ENCODE measurements at places on chromosomes 2 and 18.
A peak's percentile ranks its signal among the peaks of the same experiment; 100 is the strongest.

GRCh38 chr2:120441744-120442471 is 96.0 kb downstream of the INHBB start:
- peaks cover 6% of the 10 kb centered on the region for H3K27me3 ChIP-seq
- H3K36me3 ChIP-seq, result no peaks in the 10 kb centered on the region
- H3K4me3 ChIP-seq, result peak overlapping the region; percentile 64
- no peak overlapping the region for H3K27ac ChIP-seq

- H3K36me3 ChIP-seq, result no peaks in the 10 kb centered on the region
- no peaks in the 10 kb centered on the region for H3K27me3 ChIP-seq
- no peaks in the 10 kb centered on the region for H3K4me1 ChIP-seq
- DNase-seq, result no peak
- no peak overlapping the region for H3K4me3 ChIP-seq
These were observed 6.4 kb upstream of the PIK3C3 start for GRCh38 chr18:41948544-41949110.

GRCh38 chr2:219460424-219460926 is 25.8 kb downstream of the SPEG start:
- H3K27ac ChIP-seq, result peak overlapping the region; percentile 91
- no peaks in the 10 kb centered on the region for H3K27me3 ChIP-seq
- H3K36me3 ChIP-seq, result peaks cover 60% of the 10 kb centered on the region

GRCh38 chr2:234571620-234572407 is 74.9 kb upstream of the ARL4C start:
- H3K27ac ChIP-seq, result no peak overlapping the region
- DNase-seq, result no peak
- H3K27me3 ChIP-seq, result no peaks in the 10 kb centered on the region

- no peaks in the 10 kb centered on the region for H3K36me3 ChIP-seq
- no peak overlapping the region for H3K4me3 ChIP-seq
- no peaks in the 10 kb centered on the region for H3K4me1 ChIP-seq
- no peak for DNase-seq
- no peak overlapping the region for H3K27ac ChIP-seq
These were observed 327.5 kb upstream of the HNRNPA3 start for GRCh38 chr2:176885001-176885643.

DNA sequence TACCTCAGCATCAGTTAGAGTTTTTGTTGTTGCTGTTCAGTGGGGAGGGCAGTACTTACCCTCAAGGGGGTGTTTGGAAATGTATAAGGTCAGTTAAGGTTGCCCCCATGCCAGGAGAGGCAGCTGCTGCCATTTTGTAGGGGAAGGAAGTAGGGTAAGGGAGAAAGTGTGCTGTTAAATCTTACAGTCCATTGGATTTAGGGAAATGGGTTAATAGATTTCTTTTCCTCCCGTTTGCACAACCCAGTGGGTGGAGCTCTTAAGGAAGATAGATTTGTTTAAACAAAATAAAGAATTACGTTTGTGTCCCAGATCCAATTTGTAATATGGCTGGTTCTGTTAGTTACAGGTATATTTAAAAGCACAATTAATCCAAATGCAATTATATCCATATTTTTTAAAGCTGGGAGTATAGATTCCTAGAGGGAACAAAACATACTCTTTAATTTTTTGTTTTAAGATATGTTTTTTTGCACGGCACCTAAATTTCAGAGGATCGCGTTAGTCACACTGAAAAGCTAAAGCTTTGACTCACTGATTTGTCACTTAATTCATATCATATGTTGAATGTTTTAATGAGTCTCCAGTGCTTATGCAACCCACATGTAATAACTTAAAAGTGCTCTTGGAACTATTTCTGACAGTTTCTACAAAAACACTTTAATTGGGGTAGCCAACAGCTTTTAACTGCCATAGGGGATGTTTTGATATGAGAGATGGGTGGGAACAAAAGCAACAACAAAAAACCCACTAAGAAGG is 9.0 kb upstream of the CWC22 start:
- no peak overlapping the region for H3K4me3 ChIP-seq
- DNase-seq, result no peak
- no peaks in the 10 kb centered on the region for H3K36me3 ChIP-seq
- H3K27ac ChIP-seq, result no peak overlapping the region
- H3K27me3 ChIP-seq, result no peaks in the 10 kb centered on the region

DNA sequence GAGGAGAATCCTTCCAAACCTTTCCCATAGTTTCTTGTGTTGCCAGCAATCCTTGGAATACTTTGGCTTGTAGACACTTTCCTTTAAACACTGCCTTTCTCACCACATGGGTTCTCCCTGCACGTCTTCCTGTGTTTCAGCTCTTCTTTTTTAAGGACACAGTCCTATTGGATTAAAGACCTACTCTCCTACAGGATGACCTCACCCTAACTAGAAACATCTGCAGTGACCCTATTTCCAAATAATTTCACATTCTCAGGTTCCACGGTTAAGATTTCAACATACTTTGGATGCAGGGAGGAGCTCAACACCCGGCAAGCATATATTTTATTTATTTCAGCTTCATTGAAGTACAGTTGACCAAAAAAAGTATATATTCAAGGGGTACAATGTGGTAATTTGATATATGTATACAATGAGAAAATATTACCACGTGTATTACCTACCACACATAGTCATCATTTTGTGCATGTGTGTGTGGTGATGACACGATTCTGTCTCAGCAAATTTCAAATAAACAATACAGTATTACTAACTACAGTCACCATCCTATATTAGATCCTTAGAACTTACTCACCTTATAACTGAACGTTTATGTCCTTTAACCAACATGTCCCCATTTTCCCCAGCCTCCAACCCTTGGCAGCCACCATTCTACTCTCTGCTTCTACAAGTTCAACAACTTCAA is 745.0 kb downstream of the CBLN2 start:
- no peak overlapping the region for H3K27ac ChIP-seq
- H3K4me1 ChIP-seq, result no peaks in the 10 kb centered on the region
- no peak for DNase-seq
- no peaks in the 10 kb centered on the region for H3K36me3 ChIP-seq
- H3K27me3 ChIP-seq, result no peaks in the 10 kb centered on the region

DNA sequence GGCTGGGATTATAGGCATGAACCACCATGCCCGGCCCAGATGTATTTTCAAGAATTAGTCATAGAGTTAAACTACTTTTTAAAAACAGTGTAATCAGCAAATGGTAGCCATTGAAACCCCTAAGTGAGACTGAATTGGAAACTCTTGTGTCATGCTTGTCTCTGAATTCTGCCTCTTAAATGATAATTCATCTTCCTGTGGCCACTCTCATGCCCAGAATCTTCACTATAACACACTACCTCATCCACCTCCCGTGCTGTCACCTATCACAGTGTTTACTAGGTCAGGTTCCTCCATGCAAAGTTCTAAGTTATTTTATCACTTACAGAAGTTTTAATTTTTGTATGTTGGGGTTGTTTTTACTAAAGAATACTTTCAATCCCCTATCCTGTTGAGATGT is 197.5 kb downstream of the PHLPP1 start:
- DNase-seq, result no peak
- H3K4me3 ChIP-seq, result no peak overlapping the region
- H3K36me3 ChIP-seq, result no peaks in the 10 kb centered on the region
- no peak overlapping the region for H3K27ac ChIP-seq
- no peaks in the 10 kb centered on the region for H3K27me3 ChIP-seq

DNA sequence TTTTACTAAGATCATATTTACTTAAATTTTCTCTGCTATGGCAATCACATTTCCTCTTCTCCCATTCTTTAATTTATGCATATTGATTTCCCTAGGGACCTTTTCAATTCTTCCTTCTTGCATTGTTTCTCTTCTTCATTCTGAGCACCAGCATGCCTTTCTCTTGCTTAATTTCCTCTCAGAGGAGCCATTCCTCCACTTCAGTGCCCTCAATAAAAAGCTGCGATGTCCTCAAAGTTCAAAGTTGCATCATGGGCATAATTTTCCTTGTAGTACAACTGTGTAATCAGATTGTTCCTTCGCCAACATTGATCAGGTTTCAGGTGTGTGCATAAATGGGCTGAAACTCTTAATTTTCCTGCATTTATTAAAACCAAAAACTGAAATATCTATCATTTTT is 21.8 kb upstream of the CD226 start:
- no peak overlapping the region for H3K4me3 ChIP-seq
- no peaks in the 10 kb centered on the region for H3K27me3 ChIP-seq
- no peaks in the 10 kb centered on the region for H3K4me1 ChIP-seq
- no peak overlapping the region for H3K27ac ChIP-seq

GRCh38 chr2:102657770-102658169 is 38.4 kb downstream of the SLC9A2 start:
- H3K4me1 ChIP-seq, result no peaks in the 10 kb centered on the region
- no peak overlapping the region for H3K4me3 ChIP-seq
- H3K27ac ChIP-seq, result no peak overlapping the region
- no peak for DNase-seq

- no peak for DNase-seq
- no peaks in the 10 kb centered on the region for H3K36me3 ChIP-seq
- H3K4me3 ChIP-seq, result no peak overlapping the region
These were observed 324.0 kb downstream of the DSEL start for GRCh38 chr18:67192535-67192934.

- H3K27me3 ChIP-seq, result no peaks in the 10 kb centered on the region
- no peaks in the 10 kb centered on the region for H3K36me3 ChIP-seq
- no peak for DNase-seq
These were observed 27.8 kb upstream of the NETO1 start for GRCh38 chr18:72895548-72895947.

DNA sequence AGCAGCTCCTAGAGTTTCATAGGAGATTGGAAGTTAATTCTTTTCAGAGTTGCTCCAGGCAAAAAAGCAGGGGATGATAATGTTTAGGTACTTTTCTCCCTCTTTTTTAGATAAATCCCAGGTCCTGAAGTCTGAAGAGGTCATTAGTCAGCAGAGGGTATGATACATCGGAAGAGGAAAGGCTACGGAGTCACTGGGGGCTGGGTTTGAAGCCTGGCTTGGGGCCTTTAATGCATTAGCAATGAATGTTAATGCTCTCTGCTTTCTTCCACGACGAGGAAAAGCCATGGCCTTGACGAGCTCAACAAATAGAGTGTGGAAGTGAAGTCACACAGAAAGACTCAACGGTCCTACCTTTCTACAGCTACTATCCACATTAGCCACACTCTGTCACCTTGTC is 235.1 kb downstream of the NCKAP5 start:
- H3K36me3 ChIP-seq, result no peaks in the 10 kb centered on the region
- H3K4me3 ChIP-seq, result no peak overlapping the region
- H3K27me3 ChIP-seq, result no peaks in the 10 kb centered on the region
- no peak overlapping the region for H3K27ac ChIP-seq

DNA sequence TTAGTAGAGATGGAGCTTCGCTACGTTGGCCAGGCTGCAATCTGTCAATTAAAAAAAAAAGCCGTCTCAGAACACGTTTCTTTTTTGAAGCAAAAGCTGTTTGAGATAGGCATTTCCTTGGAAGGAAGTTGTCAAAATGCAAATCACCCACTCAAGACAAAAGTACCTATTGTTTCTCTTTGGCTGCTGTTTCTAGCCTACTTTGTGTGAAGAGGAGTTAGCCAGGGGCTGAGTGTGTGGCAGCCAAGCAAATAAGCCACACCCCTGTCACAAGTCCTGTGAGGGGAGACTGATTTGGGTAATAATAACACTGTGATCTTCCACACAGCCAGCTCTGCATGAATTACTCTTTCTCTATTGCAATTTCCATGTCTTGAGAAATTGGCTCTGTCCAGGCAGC is 47.4 kb upstream of the CDCA7 start:
- H3K36me3 ChIP-seq, result no peaks in the 10 kb centered on the region
- H3K27me3 ChIP-seq, result no peaks in the 10 kb centered on the region
- DNase-seq, result no peak
- H3K27ac ChIP-seq, result no peak overlapping the region
- H3K4me1 ChIP-seq, result no peaks in the 10 kb centered on the region

DNA sequence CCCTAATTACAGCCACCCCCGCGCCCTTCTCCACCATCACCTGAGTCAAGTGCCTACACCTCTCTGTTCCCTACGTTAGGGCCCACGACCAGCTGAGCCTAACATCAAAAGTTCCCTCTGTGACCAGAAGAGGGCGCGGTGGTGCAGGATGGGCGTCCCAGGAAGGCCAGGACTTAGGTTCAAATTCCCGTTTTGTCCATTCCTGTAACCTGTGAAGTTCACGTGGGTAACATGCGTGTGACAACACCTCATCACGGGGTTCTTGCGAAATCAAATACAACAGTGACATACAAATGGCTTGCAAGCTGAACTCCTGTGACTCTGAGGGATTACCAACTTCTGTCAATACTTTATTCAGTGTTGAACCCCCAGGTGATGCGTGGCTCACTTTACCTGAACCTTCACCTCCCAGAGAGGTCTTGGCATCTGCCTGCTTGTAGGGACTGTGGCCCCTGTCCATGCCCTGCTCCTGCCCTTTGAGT is 207.9 kb downstream of the ARL4C start:
- no peaks in the 10 kb centered on the region for H3K27me3 ChIP-seq
- H3K4me3 ChIP-seq, result no peak overlapping the region
- no peak for DNase-seq
- H3K36me3 ChIP-seq, result no peaks in the 10 kb centered on the region

- H3K36me3 ChIP-seq, result no peaks in the 10 kb centered on the region
- no peak overlapping the region for H3K4me3 ChIP-seq
- H3K4me1 ChIP-seq, result peaks cover 6% of the 10 kb centered on the region
These were observed 988 bp upstream of the RNF144A start for GRCh38 chr2:6916224-6916623.

DNA sequence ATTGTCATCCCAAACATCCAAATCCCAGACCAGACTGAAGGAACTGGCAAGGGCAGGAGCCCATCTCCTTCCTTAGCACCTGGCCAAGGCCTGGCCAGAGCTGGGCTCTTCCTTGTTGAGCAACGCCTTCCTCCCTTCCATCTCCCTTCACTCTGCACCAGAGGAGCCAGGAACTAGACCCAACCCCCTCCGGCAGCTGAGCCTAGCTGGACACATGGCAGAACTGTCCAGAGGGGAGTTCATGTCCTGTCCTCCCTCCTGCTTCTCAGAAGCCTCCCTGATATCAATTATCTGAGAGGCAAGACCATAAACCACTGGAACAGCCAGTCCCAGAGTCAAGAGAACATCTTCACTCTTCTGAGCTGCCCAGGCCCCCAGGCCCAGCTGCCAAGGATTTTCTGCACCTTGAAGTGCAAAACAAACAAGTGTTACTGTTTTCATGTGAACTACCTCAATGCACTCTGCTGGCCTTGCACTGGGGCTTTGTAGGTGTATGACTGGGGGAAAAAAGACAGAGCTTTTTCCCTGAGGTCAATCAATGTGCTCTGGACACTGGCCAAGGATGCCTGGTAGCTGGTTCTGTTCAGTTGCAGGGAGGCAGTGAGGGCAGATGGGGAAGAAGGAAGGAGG is 107.6 kb upstream of the MSH6 start:
- no peak overlapping the region for H3K4me3 ChIP-seq
- no peaks in the 10 kb centered on the region for H3K27me3 ChIP-seq
- no peaks in the 10 kb centered on the region for H3K4me1 ChIP-seq
- H3K27ac ChIP-seq, result no peak overlapping the region
- DNase-seq, result no peak

GRCh38 chr2:183838295-183838694 is 714.1 kb downstream of the NUP35 start:
- no peak overlapping the region for H3K4me3 ChIP-seq
- no peak overlapping the region for H3K27ac ChIP-seq
- H3K4me1 ChIP-seq, result no peaks in the 10 kb centered on the region

All from ascending aorta (tissue), 2 donors.